Natural killer cell (primary cell): ENCODE measurements at places on chromosomes 16 and 17. TPM values are rescaled to one million over a fixed set of nuclear protein-coding genes. Genes with fewer than 3 reads are reported as not detected.

DNA sequence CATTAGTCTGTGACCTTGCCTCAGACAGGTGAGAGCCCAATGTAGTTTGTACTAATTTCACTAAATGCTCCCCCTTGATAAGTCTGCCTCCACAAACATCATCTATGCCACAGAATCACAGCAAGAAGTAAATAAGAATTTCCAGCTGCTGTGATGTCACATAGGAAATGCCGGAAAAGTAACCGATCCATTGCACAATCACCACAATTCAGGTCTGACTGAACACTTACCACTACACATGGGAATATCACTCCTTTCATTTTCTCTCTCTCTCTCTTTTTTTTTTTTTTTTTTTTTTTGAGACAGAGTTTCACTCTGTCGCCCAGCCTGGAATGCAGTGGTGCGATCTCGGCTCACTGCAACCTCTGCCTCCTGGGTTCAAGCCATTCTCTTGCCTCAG lies 79.0 kb upstream of the CDH11 start:
- no peak for DNase-seq

- no peak for DNase-seq
These were observed 9.7 kb upstream of the ITGB3 start for GRCh38 chr17:47243737-47244598.

SLFN11 gene
- total RNA-seq, result 26.8 TPM

- no peak for DNase-seq
These were observed 237.7 kb downstream of the IRX3 start for GRCh38 chr16:54048586-54049495.

- no peak for DNase-seq
These were observed 28.7 kb downstream of the KNOP1 start for GRCh38 chr16:19689342-19689741.
